ENCODE measurements at places on chromosomes 2 and 18. TPM values are rescaled to one million over a fixed set of nuclear protein-coding genes. Genes with fewer than 3 reads are reported as not detected.

Gene AQP12A
- total RNA-seq, result not detected

Gene ARHGEF33
- not detected for total RNA-seq

Gene RFTN2
- 2.3 TPM for total RNA-seq

Gene GAL3ST2
- total RNA-seq, result not detected

Gene COL4A3
- total RNA-seq, result not detected

Gene KCMF1
- total RNA-seq, result 36.6 TPM

Gene MC4R
- 0.23 TPM for total RNA-seq

Gene OXER1
- total RNA-seq, result not detected

Gene SMYD1
- 1.2 TPM for total RNA-seq

Gene SCN7A
- not detected for total RNA-seq

Gene CRACDL
- 0.37 TPM for total RNA-seq

Gene ALKAL2
- not detected for total RNA-seq

Gene UGT1A7
- total RNA-seq, result not detected

Gene PSMA8
- total RNA-seq, result not detected
